NCI-H2171 (cell line): ENCODE measurements at places on chromosomes 1 and 21.

DNA sequence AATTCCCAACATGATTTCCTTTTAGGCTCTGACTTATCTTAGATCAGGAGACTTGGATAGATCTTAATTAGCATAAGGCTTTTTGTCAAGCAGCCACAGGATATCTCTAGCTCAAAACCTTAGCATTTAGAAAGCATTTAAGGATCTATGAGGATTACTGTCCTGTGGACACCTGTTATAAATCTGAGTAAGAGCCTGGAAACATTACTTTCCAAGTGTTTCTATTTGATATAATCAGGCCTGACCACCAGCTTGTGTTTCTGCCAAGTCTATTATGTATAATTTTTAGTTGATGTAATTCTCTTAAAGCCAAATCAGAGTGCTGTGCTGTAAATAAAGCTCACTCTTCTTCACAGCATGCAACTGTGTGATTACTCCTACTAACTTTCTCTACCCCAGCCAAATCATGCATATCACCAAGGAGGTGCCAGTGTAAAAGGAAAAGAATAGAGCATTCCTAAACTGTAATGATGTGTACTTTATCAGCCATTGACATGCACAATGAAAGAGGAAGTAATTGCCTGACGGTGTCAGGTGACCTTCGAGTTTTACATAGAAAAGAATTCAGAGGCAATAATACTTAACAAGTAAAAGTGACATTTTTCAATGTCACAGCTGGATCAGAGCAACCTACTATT lies 309.9 kb upstream of the PRMT6 start:
- DNase-seq = no peak

- DNase-seq = no peak
Observed at GRCh38 chr1:214491468-214492146, 59.8 kb downstream of the PTPN14 start.

GRCh38 chr1:63804829-63805484 lies 31.1 kb downstream of the ROR1 start:
- DNase-seq = no peak

DNA sequence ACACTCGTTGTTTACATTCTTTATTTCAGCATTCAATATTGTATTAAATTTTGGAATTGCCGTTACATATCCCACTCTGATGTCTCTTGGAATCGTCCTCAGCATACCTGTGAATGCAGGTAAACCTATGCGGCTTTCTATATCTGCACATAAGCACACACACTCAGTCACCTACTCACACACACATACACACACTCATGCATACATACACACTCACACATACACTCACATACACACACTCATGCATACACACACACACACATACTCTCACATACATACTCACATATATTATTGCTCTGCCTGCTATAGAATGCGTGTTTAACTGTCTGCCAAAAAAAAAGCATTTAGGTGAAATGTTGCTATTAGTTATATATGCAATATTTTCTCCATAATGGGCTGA lies 53.2 kb upstream of the COA6 start:
- no peak for DNase-seq

DNA sequence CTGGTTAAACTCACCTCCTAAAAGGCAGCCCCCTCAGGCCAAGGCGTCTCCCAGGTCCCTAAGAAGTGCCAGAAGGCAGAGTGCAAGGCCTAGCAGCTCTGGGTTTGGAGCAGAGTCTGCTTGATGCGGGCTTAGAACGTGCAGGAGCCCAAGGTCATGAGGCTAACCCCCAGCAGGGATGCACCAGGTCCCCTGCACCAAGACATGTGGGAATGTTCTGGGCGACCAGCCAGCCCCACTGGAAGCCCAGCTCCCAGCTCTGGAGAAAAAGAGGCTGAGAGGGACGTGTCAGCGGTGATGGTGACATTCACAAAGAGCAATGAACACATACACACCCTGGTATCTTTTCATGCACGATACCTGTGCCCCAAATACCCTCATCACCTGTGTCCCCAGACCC lies 5.1 kb downstream of the LRRN2 start:
- DNase-seq = no peak

DNA sequence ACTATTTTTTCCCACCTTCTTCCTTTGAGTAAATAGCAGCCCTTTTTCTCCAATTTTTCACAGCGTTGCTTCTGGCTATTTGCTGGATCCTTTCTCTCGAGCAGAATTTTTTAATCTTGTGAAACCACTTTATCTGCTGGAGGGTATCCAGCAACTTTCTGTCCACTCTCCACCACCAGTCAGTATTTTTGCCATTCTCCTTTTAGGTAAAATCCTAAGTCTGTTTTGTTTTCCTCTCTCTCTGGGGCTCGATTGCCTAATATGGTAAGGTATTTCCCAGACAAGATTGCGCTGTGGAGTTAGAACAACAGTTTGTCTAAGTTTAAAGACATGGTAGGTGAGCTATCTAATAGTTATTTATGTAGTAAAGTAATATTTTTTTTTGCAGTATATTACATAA lies 156.9 kb downstream of the PPP1R12B start:
- DNase-seq = no peak

- no peak for DNase-seq
Observed at GRCh38 chr1:1833456-1833855, 55.2 kb upstream of the NADK start.

GRCh38 chr1:59143811-59144210 lies 153.1 kb upstream of the FGGY start:
- DNase-seq = no peak

- DNase-seq = no peak
Observed at GRCh38 chr1:22709227-22709626, 1.4 kb upstream of the EPHB2 start.

DNA sequence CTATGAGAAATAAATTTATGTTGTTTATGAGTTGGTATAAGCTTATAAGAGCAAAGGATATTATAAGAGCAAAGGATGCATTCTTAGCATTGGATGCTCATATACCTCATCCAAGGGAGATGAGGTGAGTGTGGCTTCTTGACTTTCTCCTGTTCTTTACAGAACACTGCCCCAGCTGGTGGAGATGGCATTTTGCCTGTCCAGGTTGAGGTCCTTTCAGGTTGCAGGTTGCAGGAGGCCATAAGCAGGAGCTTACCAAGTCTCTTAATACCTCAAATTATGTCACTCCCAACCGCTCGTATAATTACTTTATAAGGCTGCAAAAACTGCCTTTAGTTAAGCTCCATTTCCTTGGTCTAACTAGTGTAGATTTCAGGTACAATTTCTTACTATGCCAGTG lies 66.7 kb downstream of the RPE65 start:
- DNase-seq = no peak

DNA sequence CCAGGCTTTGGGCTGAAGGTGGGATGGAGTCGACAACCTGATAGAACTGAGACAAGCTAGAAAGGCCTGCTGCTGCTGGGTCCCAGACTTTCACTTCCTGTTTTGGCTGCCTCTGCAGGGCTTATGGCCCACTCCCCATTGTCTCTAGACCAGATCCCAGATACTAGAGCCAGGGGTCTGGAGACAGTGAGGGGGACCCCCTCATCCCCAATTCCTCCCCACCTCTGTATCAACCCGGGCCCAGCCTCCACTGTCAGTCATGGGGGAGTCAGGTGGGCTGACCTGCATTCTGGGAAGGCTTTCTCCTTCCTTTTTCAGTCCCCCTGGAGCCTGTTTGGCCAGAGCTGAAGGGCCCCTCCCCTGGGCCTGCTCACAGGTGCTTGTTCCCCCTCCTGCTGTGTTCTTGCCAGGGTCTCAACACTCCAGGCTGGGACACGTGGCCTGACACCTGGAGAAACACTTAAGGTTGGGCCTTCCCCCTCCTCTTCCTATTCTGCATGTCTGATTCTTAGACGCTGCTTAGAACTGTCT lies 18.0 kb upstream of the ETV3L start:
- DNase-seq = no peak

DNA sequence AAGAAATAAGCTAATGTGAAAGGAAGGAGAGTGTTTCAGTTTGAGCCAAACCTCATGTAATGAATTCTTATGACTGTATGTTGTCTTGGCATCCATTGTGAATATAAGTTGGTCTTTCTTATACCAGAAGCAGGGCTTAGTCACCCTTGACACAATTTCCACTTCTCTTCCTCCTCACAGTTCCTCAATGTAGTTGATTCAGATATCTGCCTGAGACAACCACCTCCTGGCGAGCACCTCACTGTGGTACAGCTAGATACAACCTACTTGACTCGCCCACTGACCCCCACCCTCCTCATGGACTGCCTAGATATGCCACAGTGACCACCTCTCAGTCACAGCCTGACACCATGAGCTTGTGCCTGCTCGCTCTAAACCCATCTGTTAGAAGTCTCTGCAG lies 45.6 kb downstream of the KYAT3 start:
- DNase-seq = no peak

DNA sequence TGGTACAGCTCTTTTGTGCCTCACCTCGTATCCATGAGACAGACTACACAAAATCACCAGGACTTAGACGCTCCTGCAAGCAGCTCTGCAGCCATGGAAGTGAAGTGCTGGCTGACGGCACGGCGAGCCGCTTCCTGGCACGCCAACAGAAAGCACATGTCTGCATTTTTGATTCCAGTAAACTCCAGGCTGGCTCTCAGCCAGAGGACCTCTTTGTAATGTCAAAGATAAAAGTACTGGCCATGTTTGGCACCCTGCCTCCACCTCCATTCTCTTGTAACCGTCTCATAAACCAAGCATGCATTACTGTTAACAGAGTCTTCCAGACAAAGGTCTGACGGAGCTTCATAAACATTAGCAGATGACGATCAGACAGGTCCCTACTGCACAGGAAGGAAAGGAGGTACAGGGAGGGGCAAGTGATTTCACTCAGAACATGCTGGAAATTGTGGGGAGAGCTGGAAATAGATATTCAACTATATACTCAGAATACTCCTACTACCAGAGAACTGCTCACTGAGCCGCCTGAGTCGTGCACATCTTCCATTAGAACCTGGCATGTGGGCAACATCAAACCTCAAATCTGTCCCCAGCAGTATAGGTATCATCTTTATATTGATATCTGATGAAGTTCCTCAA lies 632.0 kb downstream of the SMYD3 start:
- no peak for DNase-seq

DNA sequence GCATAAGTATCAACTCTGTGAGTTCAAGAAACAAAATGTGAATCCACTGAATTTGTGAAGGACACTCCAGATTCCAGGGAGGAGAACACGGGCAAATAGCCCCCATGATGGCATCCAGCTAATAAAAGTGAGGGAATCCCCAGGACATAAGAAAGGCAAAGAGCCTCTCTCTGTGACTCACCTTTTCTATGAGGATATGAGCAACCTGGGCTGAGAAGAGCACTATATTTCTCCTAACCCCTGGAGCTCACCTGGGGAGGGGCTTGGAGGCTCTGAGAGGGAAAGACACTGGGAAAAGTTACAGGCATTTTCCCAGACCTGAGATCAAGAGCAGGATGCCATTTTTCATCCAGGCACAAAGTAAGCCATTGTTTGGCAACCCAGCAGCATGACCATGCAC lies 1298.8 kb downstream of the PLA2G4A start:
- no peak for DNase-seq

GRCh38 chr1:29986986-29987385 lies 736.4 kb downstream of the MATN1 start:
- no peak for DNase-seq

- no peak for DNase-seq
Observed at GRCh38 chr1:23221107-23221506, 3.8 kb upstream of the HTR1D start.

DNA sequence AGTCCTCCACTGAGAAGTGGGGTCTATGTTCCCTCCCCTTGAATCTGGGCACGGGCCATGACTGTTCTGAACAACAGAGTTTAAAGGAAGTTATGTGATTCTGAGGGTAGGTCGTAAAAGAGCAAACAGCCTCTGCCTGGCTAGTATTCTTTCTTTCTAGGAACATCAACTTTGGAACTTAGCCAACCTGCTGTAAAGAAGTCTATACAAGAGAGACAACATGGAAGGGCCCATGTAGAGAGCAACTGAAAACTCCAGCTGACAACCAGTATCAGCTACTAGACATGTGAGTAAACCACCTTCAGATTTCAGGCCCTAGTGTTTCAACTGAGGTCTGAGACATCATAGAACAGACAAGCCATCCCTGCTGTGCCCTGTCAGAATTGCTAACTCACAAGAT lies 7.5 kb downstream of the SELENOF start:
- DNase-seq = no peak

DNA sequence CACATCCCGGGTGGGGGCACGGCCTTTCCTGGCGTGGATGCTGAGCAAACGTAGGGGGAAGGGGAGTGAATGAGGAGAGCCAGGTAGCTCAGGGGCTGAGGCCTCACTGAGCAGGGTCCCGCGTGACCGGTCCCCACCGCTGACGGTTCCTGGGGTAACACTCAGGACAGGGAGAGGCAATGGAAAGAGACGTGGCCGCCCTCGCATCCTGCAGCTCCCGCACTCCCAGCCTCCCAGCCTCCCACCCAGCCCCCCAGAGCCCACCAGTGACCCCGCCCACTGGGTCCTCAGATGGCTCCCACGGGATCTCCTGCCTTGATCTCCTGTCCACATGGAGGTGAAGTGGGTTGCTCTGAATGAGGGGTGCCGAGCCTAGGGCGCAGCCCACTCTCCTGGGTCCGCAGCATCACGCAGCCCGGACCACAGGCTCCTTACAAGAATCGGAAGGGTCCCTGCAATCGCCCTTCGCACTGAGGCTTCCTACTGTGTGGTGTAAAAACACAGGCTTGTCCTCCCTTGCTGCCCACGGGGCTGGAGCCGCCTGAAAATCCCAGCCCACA lies 2.4 kb downstream of the TSPEAR start:
- DNase-seq = no peak

GRCh38 chr1:234230414-234230862 lies 142.8 kb upstream of the COA6 start:
- DNase-seq = no peak

GRCh38 chr1:67256291-67257172 lies 51.1 kb upstream of the IL12RB2 start:
- no peak for DNase-seq

DNA sequence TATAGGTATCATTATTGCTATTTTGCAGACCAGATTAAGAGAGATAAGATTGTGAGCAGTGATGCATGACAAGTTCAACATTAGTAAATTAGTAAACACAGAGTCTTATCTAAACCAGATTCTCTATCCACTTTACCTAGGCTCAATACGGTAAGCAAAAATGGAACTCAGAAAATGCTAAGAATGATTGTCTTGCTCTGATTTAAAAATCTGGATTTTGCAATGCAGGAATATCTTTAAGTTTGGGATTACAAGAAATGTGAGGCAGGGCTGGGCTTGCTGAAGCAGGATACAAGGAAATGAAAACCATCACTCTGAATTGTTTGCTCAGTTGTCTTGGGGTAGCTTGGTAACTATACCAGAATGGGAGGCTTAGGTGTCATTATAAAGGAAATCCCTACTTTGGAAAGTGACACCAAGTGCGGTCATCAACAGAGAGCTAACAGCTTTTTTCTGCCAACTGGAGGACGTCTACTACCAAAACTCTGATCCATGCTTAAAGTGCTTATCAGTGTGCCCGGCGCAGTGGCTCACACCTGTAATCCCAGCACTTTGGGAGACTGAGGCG lies 332.7 kb upstream of the RUNX1 start:
- DNase-seq = no peak

- DNase-seq = no peak
Observed at GRCh38 chr1:91889717-91890459, 3.9 kb upstream of the TGFBR3 start.
